Left colon (tissue), 2 donors: ENCODE measurements at places on chromosomes 1 and 21. TPM values are rescaled to one million over a fixed set of nuclear protein-coding genes. Genes with fewer than 3 reads are reported as not detected.

The CHI3L1 gene
- 0.67 TPM for total RNA-seq

The NADK gene
- 141 TPM for total RNA-seq

The KIF2C gene
- total RNA-seq = 2.6 TPM

The SWT1 gene
- total RNA-seq = 6.7 TPM

The TNFRSF18 gene
- total RNA-seq = 3.7 TPM

The SLC1A7 gene
- 0.58 TPM for total RNA-seq

The CIART gene
- total RNA-seq = 1.3 TPM

The LENEP gene
- total RNA-seq = 0.52 TPM

The DIO1 gene
- total RNA-seq = not detected

The GCSAML gene
- 0.67 TPM for total RNA-seq

The DBT gene
- total RNA-seq = 14.5 TPM

The OR10J1 gene
- total RNA-seq = not detected

The COL6A1 gene
- total RNA-seq = 32.2 TPM

The HSD17B7 gene
- total RNA-seq = 17.4 TPM

The KRTAP19-3 gene
- total RNA-seq = not detected

The KIF26B gene
- total RNA-seq = 0.36 TPM

The TNNT2 gene
- total RNA-seq = 0.31 TPM

The SPATA46 gene
- total RNA-seq = not detected

The PAPPA2 gene
- total RNA-seq = 2.0 TPM

The DIRAS3 gene
- total RNA-seq = 1.0 TPM

The CD1D gene
- 6.5 TPM for total RNA-seq

The DNAJC11 gene
- total RNA-seq = 101 TPM

The KISS1 gene
- 0.49 TPM for total RNA-seq

The GUK1 gene
- total RNA-seq = 176 TPM

The LEMD1 gene
- not detected for total RNA-seq

The WNT9A gene
- total RNA-seq = 2.2 TPM

The OR11L1 gene
- not detected for total RNA-seq
